ENCODE measurements at places on chromosomes 3 and 15.

GRCh38 chr3:137065381-137065780 is 107.6 kb downstream of the IL20RB start:
- DNase-seq = no peak

GRCh38 chr3:30581067-30581585 is 25.3 kb upstream of the TGFBR2 start:
- no peak for DNase-seq

DNA sequence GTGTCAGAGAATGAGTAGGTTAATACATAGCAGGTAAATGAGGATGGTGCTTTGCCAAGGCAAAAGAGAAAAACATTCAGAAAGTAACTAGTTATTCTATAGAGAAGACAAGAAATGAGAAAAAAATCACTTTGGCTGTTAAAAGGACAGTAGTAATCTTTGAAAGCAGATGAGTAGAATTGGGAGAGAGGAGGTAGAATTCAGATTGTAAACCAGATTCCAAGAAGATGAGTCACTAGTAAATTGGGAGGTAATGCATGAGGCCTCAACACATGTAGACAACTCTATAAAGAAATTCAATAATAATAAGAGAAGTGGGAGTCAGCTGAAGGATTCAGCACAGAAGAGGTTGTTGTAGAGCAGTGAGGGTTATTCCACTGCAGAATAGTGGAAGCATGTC is 81.4 kb downstream of the MBNL1 start:
- DNase-seq = no peak

DNA sequence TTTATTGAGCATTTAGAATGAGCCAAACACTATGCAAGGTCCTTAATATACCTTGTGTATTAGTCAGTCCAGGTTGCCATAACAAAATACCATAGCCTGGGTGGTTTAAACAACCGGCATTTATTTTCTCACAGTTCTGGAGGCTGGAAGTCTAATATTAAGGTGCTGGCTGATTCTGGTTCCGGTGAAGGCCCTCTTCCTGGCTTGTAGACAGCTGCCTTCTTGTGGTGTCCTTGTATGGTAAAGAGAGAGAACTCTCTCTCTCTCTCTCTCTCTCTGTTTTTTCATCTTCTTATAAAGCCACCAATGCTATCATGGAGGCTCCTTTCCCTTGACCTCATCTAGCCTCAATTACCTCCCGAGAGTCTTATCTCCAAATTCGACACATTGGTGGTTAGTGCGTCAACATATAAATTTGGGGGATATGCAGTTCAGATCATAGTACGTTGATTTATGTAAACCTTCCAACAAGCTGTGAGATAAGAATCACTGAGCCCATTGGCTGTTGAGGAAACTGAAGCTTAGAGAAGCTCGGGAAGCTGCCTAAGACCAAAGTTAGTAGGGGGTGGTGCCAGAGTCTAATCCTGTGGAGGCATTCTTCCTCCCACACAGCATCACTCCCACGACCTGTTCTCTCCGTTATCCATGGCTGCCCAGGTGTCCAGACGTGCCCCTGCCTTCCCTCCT is 298.0 kb upstream of the PROK2 start:
- no peak for DNase-seq

DNA sequence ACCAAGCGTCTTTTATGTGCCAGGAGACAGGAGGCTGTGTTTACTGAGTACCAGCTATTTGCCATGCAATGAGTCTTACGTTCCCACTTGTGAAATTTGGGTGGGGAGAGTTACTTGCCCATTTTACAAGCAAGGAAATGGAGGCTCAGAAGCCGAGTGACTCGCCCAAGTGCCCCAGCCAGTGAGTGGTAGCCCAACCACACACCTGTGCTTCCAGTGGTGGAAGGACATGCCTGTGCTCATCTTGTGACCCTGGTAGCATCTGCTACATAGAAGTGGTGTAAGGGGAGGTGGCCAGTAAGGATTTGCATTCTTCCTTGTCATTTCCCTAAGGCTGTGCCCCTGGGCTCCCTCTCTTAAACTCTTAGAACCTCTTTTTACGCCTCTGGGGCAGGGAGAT is 49.3 kb downstream of the FBLN2 start:
- no peak for DNase-seq

GRCh38 chr15:89397653-89398023 is 63.0 kb upstream of the POLG start:
- DNase-seq = no peak

DNA sequence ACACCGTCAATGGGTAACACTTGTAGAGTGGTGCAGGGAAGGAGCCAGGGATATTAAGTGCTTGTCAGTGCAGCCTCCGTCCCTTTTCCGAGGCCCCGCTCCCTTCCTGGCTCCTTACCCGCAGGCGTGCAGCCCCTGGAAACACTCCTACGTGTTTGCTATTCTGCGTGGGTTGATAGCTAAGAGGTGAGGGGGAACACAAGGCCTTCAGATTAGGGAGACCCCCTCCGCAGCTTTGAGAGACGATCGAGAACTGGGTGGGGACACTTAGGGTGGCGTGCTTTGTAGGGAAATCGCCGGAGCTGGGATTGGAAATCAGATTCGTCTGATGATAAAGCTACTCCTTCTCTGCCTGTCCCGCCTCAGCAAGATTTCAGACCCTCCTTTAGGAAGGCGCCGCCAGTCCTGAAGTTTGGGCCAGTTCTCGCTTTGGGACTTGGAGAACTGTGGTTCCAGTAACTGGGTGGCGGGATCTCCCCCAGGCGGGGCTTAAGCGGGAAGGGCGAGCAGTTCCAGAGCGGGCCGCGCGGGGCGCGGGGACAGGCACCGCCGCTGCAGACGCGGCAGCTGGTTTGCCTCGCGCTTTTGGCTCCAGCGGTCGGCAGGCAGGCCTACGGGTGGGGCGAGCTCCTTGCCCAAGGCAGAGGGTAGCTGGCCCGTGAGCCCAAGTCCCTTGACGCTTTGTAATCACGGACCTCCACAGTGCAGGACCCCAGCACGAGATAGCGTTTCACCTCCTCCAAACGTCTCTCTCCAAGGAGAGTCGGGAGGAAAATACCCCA is 8.0 kb upstream of the FAM107A start:
- DNase-seq = peak; percentile 64

DNA sequence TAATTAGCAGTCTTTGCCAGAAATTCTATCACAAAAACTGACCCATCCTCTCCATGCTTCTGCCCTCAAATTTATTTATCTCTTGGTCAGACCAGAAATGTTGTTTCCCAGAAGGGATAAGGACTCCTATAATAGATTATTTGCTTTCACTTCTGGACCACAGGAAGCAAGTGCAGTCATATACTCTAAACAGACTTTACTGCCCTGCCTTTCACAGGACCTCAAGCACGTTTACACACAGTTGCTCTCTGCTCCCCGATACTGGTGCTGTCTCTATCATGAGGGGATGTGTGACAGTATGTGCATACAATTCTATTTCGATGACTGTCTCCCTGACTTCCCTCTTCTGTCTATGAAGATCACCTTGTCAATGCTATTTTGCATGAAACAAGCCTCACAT is 205.5 kb upstream of the TGFBR2 start:
- peak; percentile 15 for DNase-seq

- no peak for DNase-seq
Measured at GRCh38 chr15:100192097-100193080, 149.4 kb downstream of the ADAMTS17 start.

DNA sequence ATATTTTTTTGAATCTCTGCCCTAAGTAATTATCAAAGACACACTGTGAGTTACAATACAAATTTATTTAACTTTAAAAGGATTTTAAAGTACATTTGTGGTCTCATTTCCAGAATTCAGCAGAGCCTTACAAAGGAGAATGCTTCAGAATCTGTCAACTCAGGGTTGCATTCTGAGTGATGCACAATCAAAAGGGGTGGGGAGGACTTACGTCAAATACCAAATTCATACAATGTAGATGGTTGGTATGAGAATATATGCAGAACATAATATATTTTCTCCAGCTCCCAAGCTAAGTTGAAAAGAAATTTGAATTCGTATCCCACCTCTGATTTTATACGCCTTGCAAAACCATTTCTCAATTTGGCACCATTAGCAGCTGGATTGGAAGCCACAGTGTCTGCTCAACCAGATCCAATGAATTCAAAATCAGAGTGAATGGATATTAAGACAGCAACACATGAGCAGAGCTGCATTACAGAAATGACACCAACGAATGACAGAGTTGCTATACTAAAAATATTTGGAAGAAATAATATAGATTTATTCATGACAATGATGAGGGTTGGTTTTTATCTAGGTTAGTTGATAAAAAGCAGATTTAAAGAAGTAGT is 110.4 kb upstream of the CFAP20DC start:
- no peak for DNase-seq

DNA sequence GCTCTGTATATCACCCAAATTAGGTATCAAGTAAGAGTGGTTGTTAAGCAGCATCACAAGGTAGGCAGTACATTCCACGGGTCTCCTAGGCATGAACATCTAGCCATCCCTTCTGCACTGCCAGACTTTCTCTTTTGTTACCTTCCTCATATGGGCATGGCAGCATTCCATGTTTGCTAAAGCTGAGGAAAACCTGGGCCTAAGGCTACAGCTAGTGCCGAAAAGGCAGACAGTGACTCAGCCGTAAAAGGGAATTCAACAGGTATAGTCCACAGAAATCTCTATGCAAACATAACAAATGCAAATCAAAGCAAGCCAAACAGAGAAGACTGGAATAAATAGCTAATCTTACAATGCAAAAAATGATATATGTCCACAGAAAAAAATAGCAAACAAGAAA is 645.4 kb downstream of the ZBBX start:
- no peak for DNase-seq

DNA sequence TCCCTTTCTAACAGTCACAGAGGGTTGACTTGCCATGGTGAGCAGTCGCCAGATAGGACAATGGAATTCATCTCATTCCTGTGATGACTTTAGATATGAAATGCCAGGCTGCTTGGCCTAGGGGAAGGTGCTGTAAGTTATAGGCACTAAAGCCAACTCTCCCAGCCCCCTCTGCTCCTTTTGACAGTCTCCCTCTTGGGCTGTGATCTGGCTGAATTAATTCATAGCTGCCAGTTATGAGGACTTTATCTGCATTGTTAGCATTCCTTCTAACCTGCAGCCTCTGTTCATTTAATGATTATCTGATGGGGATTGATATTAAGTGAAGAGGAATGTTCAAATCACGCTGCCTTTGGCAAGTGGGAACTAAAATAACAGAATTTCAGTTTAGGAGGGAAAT is 427.1 kb upstream of the RASGRP1 start:
- DNase-seq = no peak

GRCh38 chr15:42344763-42345162 is 14.5 kb upstream of the CAPN3 start:
- peak; percentile 44 for DNase-seq
